ENCODE measurements at places on chromosomes 5 and 9.

DNA sequence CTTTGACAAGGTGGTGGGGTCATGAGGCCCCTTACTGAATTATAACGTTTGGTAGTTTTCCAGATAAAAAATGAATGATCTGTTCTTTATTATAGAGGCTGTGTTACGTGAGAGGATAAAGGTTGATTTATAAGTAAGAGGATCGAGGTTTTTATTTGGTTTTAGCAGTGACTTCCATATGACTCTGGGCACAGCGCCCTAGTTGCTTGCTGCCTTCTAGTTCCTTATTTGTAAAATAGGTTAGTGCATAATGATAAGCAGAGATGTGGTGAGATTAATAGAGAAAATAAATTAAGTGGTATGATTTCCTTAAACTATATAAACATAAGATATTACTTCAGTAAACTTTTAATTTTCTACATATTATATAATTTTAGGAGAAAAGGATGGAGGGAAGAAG, 29.8 kb downstream of the MRRF start:
- DNase-seq = no peak

- DNase-seq = no peak
Measured at GRCh38 chr5:19978476-19978875, 9.5 kb downstream of the CDH18 start.

DNA sequence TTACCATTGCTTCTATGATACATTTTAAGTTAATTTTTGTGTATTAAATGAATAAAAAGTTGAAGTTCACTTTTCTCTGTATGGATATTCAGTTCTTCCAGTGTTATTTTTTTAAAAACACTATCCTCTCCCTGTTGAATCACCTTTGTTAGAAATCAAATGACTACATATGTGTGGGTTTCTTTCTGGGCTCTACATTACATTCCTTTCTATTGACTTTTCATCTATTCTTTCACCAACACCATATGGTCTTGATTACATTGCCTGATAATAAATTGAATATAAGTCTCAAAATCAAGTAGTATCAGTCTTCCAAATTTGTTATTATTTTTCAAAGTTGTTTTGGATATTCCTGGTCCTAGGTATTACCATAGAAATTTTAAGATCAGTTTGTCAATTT, 7.3 kb upstream of the RASEF start:
- DNase-seq = no peak

DNA sequence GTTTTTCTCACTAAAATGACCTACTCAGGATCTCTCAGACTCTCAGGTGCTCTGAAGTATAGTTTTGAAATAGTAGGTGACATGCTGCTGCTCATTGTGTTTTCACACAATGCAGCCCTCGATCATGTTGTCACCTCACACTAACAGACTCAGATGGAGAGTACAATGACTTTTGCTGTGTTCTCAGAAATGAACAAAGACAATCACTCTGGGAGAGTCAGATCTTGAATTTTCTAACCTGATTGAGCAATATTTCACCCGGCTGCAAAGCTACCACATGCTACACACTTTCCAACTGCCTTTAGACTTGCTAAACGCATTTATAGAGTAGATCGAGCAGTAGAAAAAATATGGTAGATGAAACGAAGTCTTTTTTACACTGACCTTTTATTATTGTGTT, 113.4 kb downstream of the ST8SIA4 start:
- no peak for DNase-seq

DNA sequence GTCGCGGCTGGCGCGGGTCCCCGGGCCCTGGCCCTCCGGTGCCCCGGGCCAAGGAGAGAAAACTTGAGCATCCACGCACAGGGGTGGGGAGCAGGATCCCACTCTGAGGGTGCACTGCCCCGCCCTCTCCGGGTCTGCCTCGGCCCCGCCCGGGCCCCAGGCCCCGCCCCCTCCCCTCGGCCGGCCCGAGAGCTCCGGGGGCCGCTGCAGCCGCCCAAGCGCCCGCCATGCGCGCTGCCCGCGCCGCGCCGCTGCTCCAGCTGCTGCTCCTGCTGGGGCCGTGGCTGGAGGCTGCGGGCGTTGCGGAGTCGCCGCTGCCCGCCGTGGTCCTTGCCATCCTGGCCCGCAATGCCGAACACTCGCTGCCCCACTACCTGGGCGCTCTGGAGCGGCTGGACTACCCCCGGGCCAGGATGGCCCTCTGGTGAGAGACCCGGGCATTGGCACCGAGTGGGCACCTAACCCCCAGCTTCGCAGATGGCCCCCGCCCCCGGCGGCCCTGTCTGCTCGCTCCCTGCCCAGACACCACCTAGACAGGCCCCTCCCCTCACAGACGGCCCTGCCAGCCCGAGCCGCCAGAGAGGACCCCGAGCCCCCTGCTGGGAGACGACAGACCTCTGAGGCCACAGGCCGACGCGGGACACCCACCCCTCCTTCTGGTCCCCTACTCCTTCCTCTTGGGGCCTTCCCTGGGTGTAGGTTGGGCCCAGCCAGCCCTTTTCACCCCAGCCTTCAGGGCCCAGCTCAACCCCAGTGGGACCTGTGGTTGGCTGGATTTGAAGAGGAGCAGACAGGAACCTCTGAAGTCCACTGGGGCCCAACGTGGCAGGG, at the start of gene CERCAM:
TSS of gene CERCAM (plus strand) at position 207 of the 831 bp plus-strand sequence. CDS start at position 228, 21 bp downstream.
- peak; percentile 33 for DNase-seq

DNA sequence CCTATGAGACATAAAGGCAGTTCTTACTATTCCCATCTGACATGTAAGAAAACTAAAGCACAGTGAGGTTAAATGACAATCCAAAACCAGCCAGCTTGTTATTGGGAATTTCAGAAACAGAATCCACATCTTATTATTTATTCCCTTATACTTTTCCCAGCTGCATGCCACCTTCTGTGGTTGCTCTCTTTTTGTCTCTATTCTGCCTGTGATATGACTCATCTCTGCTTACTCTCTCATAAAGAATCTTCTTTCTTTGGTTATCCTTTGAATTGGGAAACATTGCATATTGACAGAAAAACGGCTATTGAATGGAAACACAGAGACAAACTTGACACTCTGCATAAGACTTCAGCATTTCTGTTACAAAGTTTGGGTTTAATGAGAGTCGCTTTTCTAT, 183.2 kb downstream of the TLR4 start:
- DNase-seq = no peak

GRCh38 chr9:98809311-98810101, 2.0 kb downstream of the GALNT12 start:
- no peak for DNase-seq

DNA sequence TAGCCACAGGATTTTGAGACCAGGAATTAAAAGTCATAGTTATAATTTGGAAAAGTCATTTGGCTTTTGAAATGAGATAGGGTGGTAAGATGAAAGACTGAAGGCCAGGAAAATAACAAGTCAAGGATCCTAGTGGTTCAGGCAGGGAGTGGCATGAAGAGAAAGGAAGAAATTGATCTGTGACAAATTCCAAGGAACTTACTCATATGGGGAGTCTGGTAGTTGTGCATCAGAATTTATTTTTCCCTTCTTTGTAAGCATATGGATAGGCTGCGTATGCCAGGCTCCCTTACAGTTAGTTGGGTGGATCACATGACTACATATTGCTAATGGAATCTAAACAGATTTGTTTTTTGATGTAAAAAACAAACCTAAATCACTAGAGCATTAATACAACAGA, 21.0 kb downstream of the ISL1 start:
- no peak for DNase-seq

DNA sequence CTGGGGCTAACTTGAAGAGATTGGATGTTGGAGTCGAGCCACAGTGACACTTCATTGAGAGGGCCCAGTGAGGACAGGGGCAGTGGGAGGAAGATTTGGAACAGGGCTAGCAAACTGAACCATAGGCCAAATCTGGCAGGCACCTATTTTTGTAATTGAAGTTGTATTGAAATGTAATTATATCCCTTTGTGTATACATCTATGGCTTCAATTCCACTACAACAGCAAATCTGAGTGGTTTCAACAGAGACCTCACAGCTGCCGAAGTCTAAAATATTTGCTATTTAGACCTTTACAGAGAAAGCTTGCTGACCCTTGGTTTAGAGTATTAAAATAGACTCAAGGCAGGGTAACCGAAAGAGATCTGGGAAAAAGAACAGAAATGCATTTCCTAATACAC, 4.7 kb upstream of the TNFSF8 start:
- DNase-seq = no peak

GRCh38 chr5:32499261-32499660, 54.7 kb upstream of the ZFR start:
- DNase-seq = no peak

DNA sequence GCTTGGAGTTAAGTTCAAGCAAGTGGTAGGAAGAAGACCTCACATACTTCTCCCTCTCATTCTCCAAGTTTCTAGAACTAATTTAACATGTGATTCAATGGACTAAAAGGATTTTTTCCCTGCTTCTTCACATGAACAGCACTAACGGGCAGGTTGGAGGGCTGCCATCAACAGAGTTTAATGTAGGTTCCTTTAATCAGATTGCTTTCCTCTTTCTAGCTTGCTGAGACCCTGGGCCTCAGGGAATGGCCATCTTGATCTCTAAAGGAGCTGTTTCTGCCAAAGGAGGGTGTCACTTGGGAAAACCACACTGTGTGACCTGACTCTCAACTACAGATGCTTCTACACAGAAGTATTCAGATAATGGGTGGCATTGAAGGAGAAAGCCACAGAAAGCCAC, 223.3 kb downstream of the PIK3R1 start:
- no peak for DNase-seq

GRCh38 chr9:79686381-79687130, 114.8 kb downstream of the TLE4 start:
- no peak for DNase-seq

DNA sequence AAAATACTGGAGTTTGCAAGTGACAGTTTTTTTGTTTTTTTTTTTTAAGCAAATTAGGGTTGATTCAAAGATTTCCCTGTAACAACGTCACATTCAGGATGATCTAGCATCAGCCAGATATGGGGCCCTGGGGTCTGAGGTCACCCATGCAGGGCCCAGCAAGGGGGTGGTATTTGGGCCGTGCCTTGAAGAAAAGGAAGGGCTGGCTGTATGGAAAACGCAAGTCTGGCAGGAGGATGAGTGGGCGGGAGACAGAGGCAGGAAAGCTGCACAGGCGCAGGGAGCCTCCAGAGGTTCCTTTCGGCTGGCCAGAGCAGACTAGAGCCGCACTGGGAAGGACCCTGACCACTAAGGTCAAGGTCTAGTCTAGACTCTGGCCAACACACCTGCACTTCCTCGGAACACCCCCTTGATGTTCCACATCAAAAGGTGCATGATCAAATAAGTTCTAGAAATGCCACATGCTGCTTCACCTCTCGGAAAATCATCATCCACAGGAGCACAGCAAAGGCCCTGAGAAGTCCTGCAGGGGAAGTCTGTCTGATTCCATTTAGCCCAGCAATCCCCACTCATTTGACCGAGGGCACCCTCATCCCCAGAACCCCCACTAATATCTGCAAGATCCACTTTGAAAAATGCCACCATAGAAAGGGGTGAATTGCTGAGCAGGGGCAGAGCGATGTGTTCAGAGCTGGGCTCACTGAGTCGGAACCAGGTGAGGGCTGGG, 21.1 kb upstream of the CPLX2 start:
- DNase-seq = no peak

DNA sequence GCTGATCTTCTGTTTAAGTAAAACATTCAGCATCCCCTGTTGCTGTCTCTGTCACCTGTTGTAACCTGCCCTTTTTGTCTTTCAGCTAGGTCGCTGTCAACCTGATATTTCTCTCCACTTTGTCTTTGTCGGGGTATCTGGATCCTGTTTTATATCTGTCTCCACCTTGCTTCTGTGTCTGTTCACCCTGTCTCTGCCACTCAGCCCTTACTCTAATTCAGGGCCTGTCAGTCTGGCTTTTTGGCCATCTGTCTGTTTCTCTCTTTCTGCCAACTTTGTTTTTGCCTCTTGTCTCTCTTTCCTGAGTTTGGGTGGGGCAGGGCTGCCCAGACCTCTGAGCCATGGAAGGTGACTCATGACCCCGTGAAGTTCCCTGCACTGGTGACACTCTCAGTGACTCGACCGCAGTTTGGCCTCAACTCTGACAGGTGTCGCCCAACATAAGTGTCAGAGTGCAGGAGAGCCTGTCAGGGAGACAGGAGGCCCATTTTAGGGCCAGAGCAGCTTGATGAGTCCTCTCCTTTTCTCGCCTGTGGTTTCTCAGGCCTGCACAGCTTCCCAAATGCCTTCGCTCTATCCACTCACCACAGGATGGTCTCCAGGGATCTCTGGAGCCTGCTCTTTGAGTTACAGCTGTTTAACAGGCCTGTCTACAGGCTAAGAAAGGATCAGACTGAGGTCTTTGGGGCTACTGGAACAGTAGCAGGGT, 868 bp downstream of the ZBTB43 start:
- peak; percentile 66 for DNase-seq

DNA sequence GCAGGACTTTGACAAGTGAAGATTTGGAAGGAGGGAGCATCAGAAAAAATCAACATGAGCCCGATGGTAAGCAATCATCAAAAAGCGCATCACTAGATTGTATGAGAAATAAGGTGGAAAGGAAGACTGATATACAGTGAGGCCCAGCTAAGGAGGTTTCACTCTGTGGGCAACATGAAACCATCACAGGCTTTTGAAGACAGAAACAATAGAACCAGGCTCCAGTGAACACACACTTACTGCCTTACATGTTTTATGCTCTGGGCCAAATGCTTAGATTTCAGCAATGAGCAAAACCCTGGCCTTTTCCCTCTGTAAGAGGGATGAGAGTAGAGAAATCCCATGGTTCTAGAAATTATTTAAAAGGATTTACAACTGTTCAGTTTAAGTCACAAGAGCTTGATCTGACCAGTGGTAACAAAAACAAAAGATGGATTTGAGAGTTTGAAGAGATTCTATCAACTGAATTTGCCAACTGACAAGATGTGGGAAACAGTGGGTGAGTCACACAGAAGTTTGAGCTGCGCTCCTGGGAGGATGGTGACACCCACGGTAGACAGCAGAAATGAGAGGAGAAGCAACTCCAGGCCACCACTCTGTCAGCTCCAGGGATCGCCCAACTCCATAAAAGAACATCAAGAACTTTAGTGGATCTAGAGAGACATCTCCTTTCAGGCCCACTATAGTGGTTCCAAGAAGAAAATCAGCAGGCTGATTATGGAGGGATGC, 261.8 kb downstream of the MCTP1 start:
- no peak for DNase-seq
